ENCODE measurements at places on chromosomes 12 and 14.
A peak's percentile ranks its signal among the peaks of the same experiment; 100 is the strongest.

DNA sequence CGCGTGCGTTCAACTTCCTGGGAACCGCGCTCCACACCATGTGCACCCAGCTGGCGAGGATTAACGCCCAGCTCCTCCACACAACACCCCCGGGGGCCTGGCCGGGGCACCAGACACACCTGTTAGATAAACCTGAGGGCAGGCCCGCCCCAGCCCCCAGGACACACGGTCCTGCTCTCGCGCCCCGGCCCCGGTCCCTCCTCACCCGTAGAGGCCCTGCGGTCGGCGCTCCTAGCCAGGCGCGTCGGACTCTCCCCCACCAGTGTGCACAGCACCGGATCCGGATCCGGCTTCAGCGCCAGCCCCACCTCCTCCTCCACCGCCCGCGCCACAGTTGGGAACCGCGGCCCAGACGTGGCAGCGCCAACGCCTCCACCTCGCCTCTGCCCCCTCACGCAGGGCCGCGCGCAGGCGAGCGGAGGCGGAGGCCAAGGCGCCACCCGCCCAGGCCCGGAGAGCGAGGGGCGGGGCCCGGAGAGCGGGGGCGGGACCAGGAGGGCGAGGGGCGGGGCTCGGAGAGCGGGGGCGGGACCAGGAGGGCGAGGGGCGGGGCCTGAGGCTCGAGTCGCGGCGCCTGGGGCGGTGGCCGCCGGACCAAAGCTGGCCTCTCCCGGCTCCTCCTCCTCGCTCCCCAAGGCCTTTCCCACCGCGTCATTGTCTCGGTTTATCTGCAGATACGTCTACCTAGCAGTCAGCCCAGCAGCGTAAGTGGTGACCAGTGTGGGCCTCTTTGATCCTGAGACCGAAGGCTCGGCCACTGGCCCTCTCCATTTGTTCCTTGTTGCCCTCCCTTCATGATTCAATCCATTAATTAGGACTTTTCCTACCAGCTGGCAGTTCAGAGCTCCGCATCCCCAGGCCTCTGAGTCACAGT, at the start of gene GNPNAT1:
Gene GNPNAT1, minus strand, starts transcription at position 385 of the 874 bp plus-strand sequence. CDS start 6,957 bp downstream, outside the sequence.
- DNase-seq: peak; percentile 92

GRCh38 chr12:75288860-75289259, 41.3 kb downstream of the CAPS2 start:
- DNase-seq: no peak

- peak; percentile 76 for DNase-seq
Observed at GRCh38 chr12:11765817-11766794, 116.6 kb downstream of the ETV6 start.

DNA sequence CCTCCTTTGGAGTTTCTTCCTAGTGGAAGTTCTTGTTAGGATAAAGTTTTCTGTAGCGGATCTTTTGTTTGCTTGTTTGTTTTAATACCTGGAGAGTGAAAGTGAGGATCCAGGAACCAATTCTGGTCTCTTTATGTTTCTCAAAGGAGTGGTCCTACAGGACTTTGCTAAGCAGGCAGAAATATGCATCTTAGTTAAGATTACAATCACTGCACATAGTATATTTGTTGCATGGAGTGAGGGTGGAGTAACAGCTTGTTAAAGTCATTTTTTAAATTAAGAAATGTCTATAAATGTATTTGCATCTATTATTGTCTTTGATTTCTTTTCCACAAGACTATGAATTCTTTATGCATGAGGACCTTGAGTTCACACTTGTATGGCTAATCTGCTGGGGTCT, 76.7 kb downstream of the DRAM1 start:
- DNase-seq: no peak

DNA sequence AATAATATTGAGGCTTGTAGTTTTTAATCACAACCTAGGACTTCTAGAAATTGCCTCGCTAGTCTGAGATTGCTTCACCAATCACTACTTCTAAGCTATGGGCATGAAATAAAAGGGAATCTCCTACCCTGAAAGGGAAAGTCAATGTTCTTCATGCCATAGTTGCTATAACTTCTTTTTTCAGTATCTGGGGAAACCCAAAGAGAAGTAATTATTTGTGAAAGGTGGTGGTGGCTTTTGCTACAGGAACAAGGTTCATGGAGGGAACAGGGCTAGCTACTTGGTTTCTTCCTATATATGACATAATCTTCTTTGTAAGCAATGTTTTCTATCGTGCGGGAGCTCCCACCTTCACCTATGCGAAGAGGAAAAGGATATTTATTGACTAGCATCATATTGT, 61.6 kb upstream of the DNM1L start:
- no peak for DNase-seq

DNA sequence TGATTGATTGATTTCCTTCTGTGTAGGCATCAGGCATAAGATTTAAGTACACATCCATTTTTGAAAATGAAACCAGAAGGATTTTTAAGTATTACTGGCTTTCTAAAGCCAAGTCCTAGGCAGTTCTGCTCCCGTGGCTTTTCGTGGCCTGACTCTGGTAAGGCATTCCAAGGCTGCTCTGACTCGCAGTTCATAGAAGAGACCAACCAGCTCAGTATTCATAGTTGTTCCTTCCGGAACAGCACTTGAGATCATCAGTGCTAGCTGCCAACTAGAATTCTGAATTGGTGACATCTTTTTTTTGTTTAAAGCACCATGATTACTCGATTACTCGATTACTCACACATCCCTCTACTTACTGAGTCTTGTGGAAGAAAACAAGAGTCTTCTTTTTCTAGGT, 25.9 kb downstream of the SUDS3 start:
- peak; percentile 30 for DNase-seq

DNA sequence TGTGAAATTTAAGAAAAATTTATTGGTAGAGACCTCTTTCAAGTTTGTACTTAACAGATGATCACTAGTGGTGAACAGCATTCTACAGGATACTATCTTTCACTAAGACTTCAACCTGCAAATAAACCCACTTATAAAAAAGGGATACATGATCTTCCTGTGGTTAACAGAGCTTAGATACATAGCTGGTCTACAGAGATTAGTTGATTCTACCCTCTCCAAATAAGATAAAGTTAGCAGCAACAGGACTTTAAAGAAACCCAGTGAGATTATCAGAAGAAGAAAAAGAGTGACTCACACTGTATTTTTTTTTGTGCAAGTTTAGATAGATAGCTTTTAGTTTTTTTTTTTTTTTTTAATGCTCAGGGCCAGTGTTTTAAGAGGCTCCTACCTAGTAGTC, 34.5 kb downstream of the USP44 start:
- no peak for DNase-seq

DNA sequence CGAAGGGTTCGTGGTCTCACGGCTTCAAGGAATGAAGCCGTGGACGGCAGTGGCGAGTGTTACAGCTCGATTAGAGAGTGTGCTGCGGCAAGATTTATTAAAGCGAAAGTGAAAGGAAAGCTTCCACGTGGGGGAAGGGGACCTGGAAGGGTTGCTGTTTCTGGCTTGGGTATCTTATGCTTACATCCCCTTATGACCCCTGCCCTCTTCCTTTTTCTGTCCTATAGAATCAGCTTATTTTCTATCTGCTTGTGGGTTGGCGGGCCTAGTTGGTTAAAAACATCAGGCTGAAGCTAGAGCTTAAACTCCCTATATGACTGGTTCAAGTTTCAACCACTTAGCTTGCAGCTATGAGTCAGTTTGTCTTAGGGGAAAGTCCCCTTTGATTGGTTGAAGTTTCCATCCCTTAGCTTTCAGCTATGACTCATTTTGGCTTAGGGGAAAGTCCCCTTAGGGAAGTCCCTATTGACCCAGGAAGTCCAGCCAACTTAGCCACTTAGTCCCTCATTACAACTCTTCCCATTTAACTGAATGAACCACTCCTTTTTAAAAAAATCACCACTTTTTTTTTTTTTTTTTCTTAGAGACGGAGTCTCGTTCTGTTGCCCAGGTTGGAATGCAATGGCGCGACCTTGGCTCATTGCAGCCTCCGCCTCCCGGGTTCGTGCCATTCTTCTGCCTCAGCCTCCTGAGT, 1494.7 kb upstream of the TMEM132C start:
- no peak for DNase-seq

DNA sequence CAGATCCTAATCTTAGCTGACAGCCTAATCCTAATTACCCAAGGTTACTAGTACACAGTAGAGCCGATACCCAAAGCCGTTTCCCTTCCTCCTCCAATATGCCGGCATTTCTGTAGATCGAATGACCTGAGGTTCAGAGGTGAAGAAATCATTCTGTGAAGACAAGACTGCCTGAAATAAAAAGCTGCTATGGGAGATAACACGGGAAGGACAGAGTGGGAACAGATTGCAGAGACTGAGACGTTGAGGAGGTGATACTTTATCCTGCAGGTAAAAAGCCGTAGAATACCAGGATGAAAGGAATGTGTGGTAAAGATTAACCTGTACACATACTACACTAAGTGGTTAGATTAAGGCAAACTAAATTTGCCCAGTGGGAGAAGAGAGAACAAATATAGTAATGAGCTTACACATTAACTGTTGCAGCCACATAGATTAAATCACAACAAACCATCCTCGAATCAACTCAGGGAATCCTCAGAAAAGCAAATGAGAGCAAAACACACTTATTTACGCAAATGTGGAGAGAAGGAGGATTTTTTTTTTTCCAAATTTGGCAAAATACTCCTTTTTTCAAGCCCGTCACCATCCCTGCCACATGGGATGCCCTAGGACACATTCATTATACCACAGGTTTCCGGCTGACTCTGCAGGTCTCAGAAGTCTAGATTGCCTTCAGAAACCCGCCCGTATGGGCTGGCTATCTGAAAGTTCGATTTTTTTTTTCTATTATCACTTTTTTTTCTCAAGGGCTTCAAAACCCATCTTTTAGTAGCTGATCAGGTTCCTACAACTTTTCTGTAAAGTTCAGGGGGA, 188.0 kb downstream of the TTC8 start:
- DNase-seq: no peak

- DNase-seq: no peak
Observed at GRCh38 chr14:79924551-79924950, 286.8 kb downstream of the DIO2 start.

- DNase-seq: no peak
Observed at GRCh38 chr14:88786715-88787114, 6.0 kb downstream of the EML5 start.

GRCh38 chr12:53530920-53531319, 23.6 kb upstream of the NPFF start:
- no peak for DNase-seq

DNA sequence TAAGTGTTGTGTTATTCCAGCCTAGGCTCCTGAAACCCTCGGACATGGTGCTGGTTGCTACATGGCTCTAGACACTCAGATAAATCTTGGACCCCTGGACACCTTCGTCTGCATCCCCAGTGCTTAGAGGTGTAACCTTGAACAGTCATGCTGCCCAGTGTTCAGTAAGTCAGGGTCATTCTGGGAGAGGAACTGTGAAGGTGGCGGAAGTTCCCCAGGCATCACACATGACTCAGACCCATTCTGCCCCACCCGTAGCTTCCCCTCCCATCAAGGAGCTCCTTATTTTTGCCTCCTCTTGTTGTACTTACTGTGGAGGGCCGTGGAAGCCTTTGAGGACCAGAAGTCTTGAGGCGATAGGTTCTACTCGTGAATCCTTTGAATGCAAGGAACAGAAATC, 18.1 kb upstream of the SSPN start:
- no peak for DNase-seq

DNA sequence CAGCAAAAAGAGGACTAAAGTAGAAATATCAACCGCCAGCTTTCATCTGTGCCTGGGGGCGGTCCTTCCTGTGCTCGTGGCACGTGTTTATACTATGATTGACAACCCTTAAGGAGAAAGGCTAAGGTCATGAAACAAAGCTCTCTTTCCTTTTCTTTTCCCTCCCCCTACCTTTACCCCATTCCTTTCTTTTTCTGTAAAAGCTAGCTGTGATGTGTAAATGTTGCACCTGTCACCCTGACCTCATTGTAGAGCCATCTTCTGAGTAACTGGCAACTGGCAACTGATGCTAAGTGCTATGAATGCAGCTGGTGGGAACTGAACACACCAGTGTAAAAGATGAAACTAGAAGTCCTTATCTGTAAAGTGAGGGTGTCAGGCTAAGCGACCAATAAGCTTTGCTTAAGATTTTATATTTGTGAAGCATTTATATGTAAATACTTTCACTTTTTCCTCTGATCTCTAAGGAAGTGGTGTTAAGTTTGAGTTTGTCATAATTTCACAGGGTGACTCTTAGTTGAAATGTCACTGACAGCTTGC, 102.8 kb upstream of the BCAT1 start:
- DNase-seq: no peak

GRCh38 chr12:132689227-132689626, 1.8 kb downstream of the PXMP2 start:
- DNase-seq: no peak

DNA sequence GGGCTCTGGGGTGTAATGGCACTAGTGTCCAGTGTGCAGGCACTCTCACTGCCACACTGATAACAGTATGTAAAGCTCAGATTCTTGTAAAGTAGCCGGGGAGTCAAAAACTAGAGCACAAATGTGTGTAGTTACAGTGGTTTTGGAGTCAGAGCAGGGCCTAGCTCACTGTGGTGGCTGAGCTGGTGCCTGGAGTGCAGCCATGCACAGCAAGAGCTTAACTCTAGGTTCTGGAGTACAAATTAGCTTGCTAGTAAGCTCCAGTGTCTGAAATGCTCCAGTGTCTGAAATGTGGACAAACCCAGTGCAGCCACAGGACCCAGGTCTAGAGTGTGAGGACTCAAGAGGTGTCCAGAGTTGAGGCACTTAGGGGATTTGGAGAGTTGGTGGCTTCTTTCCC, 149.2 kb downstream of the MSRB3 start:
- no peak for DNase-seq

- DNase-seq: no peak
Observed at GRCh38 chr14:70093156-70093555, 95.6 kb downstream of the SLC8A3 start.

DNA sequence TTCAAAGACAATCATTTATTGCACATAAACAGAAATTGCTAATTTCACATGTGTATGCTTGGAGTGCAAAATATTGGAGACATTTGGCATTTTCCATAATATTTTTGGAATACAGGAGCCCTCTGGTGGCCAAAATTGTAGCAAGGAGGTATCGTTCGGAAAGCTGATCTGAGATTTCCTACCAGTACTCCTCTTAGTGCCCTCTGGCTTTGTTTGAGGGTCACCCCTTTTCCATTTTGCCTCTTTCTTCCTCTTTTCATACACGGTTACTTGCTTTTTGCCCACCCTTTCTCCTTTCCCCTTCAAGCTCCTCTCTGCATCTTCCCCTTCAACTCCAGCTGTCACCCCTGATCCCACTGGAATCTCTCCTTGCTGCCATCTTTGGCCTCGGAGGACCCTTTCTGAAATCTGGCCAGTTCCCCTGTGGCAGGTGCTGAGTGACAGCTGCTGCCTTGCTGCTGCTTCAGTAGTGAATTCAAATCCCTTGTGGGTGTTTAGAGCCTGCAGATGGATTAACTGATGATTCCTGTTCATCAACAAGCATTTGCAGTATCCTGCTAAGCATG, 164.6 kb upstream of the PARP11 start:
- peak; percentile 30 for DNase-seq

DNA sequence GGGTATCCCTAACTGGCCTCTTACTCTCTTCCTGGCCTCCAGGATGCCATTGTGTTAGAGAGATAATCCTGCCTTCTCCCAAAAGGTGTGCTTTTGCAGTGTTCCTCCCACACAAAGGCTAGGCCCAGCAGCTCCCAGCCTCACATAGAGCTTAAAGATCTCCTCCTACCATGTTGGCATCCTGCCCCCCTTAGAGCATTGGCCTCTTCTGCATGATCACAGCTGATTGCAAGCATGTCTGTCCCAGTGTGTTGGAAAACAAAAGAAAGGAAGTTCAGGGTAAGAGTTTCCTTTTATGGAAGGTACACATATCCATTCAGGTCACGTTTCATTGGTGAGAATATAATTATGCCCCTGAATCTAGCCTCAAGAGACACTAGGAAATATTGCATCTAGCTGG, 405.4 kb downstream of the TMTC2 start:
- no peak for DNase-seq
